Dorsolateral prefrontal cortex (tissue), 122 donors: ENCODE measurements at places on chromosomes 7 and 10.

DNA sequence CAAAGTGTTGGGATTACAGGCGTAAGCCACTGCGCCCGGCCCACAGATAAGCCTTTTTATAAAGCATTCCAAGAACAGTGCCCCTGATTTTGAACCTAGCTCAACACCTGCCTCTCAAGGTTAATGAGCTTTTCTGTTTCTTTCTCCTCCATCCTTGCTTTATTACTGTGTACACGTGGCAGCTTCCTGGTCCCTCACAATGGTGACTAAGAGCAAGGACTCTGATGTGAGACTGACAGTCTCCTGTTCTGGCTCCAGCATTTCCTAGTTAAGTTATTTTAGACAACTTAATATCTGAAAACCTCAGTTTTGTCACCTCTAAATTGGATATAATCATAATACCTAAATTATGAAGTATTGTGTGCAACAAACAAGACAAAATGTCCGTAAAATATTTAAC lies 9.9 kb downstream of the HABP2 start:
- no peak for DNase-seq

GRCh38 chr7:4790078-4790465 lies 14.6 kb downstream of the AP5Z1 start:
- DNase-seq: no peak

DNA sequence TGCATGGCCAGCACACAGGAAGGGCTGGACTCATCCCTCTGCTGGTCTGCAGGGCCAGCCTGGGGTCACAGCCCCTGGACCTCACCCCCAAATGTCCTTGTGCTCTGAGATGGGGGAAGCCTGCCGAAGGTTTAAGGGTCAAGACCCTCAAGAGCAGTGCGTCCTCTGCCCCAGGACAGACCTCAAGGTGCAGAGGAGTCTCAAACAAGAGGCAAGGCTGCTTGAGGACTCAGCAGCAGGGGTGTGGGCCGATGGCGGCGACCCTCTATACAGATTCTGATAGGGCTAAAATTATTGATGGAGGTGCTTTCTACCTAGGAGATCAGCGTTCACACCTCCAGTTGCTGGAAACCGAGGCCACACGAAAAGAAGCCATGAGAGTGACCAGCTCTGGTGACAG lies 80.7 kb downstream of the ZRANB1 start:
- no peak for DNase-seq

DNA sequence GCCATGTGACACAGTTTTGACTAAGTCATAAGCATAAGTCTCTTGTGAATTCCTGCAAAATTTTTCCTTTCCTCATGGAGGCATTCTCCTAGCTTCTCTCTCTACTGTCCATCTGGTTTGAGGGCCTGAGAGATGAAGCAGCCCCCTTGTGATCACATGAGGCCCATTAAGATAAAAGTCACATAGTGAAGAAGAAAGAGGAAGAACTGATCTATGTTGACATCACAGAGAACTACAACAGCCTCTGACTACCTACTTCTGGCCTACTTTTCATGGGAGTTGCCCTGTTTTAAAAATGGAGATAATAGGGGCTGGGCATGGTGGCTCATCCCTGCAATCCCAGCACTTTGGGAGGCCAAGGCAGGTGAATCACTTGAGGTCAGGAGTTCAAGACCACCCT lies 50.4 kb downstream of the TFEC start:
- no peak for DNase-seq

GRCh38 chr7:66078067-66078466 lies 2.4 kb downstream of the ASL start:
- no peak for DNase-seq

GRCh38 chr10:97633921-97634320 lies 621 bp upstream of the MORN4 start:
- DNase-seq: no peak

DNA sequence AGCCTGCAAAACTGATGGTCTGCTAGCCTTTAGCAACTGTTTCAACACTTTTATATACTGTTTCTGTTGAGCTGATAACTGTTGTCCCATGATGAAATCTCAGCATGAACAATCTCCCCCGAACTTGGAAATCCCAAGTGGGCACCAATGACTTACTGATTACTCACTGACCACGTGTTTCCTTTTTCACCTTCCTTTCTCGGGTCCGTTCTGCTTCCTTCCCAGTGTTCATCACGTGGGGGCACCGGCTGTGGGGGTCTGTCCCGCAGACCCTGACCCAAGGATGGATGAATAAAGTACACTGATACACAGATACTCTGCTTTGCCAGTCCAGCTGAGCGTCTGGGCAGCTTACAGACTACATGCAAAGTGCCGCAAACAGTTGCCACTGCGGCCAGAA lies 39.0 kb upstream of the RASGEF1A start:
- no peak for DNase-seq

DNA sequence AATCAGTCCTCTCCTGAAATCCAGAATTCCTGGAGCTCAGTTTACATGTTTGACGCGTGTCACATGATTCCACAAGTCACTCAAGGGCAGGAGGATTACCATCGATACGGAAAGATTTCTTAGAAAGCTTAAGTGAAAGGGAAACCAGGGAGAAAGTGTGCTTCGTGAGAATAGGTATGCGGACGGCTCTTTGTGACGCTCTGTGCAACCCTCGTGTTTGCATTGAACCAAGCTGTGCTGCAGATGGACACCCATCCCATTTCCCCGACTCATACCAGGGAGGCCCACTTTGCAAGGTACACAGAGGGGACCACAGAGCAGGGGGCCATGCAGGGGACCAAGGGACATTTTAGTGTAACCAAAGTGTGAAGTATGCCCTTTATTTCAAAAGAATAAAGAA lies 43.2 kb downstream of the IKZF1 start:
- no peak for DNase-seq

- no peak for DNase-seq
Observed at GRCh38 chr10:28492116-28492920, 40.6 kb upstream of the WAC start.

DNA sequence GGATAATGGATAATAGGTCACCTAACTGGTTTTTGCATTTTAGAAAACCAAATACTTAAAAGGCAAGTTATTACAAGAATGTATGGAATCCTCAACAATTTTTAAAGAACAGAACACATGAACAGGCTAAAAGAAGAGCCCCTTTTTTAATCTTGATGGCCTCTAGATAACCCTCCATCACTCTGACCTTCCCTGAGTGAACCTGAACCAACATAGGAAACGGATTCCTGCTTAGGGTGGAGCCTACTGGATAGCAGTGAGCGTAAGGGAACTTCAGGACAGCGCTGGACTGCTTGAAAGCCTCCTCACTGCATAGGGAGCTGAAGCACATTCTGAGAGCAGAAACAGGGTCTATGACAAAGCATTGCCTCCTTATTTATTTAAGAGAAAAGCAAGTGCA lies 20.5 kb downstream of the TRPV5 start:
- no peak for DNase-seq

GRCh38 chr10:68924593-68924992 lies 23.5 kb downstream of the DDX50 start:
- DNase-seq: no peak

DNA sequence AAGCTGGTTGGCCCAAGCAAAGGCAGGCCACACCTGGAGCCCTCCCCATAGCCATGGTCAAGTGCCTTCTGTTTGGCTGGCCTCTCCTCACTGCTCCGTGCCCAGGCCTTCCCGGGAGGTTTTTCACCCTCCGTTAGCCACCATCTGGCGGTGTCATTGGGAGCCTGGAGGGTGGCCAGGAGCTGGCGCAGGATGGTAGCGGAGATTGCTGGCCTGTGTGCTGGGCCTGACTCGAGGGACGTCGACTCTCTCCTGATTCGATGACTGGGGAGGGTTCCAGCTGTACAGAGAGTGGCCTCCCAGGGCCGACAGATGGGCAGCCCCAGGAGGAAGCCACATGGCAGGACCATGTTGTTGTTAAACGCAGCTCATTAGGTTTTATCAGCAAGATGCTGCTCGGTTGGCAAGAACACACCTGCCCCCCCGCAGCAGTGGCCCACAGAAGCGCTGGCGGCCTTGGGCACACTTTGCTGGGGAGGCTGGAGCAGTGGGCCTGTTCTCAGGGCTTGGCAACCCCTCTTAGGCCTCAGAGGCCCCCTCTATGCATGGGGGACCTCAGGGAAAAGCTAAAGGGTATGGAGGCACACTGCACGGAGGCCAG lies 64.0 kb upstream of the CACUL1 start:
- DNase-seq: peak; percentile 43

- DNase-seq: peak; percentile 80
Observed at GRCh38 chr7:51315393-51316261, 982 bp downstream of the COBL start.
